ENCODE measurements at places on chromosomes 1 and 21. TPM values are rescaled to one million over a fixed set of nuclear protein-coding genes. Genes with fewer than 3 reads are reported as not detected.
A peak's percentile ranks its signal among the peaks of the same experiment; 100 is the strongest.

The CHAF1B gene
- total RNA-seq: 26.1 TPM

DNA sequence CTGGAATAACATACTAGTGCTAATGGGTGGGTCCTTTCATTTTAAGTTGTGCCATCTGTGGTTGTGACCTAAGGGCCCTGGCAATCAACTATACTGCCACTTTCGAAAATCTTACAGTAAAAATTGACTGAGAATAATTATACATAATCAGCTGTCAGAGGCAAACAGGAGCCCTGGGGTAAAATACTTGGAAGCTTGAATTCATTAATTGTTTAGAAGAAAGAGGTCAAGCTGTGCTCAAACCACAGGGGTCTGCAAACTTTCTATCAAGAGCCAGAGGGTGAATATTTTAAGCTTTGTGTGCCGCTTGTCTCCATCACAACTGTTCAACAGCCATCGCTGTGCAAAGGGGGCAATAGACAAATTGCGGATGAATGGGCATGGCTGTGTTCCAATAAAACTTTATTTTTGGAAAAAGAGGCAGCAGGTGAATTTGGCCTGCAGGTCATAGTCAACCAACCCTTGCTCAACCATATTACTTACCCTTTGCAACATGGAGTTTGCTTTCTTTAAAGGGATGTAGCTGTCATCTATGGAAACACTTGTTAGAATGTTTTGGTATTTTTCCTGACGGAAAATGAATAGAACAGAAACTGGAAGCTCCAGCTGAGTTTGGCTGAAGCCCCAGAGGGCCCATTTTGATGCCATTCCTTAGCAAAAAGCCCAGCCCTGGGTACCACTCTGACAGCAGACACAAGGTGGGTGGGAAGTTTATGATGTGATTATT, 35.7 kb upstream of the USP1 start:
- H3K4me1 ChIP-seq: no peaks in the 10 kb centered on the region
- no peaks in the 10 kb centered on the region for H3K27me3 ChIP-seq
- H3K4me3 ChIP-seq: no peak overlapping the region

- no peak overlapping the region for H3K4me3 ChIP-seq
- no peak for DNase-seq
- H3K27me3 ChIP-seq: peaks cover 9% of the 10 kb centered on the region
- H3K27ac ChIP-seq: no peak overlapping the region
- H3K36me3 ChIP-seq: no peaks in the 10 kb centered on the region
Measured at GRCh38 chr1:53562291-53562980, 103.2 kb downstream of the DMRTB1 start.

- H3K27ac ChIP-seq: no peak overlapping the region
- peaks cover 29% of the 10 kb centered on the region for H3K27me3 ChIP-seq
- H3K4me3 ChIP-seq: no peak overlapping the region
- H3K4me1 ChIP-seq: no peaks in the 10 kb centered on the region
- DNase-seq: no peak
Measured at GRCh38 chr1:34018285-34018684, 146.7 kb downstream of the CSMD2 start.

DNA sequence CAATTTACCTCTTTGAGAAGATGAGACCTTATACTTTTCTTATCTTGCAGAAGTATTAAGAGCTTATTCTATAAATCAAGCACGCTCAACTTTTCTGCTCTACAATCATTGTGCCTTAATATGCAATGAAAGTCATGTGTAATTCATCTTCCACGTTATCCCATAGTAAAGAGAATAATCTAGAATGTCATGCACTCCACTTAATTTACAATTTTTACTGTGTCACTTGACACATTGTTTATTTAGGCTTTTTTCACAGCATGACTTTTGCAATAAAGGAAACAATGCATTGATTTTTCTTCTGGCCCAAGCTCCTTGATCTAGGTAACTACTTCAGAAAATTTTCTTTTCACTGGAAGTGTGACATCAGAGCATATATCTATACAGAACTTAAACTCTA, 290.9 kb downstream of the HHIPL2 start:
- H3K4me3 ChIP-seq: no peak overlapping the region
- H3K4me1 ChIP-seq: no peaks in the 10 kb centered on the region
- H3K36me3 ChIP-seq: no peaks in the 10 kb centered on the region
- no peak for DNase-seq
- H3K27me3 ChIP-seq: no peaks in the 10 kb centered on the region

- H3K4me1 ChIP-seq: peaks cover 6% of the 10 kb centered on the region
- no peaks in the 10 kb centered on the region for H3K36me3 ChIP-seq
- H3K27me3 ChIP-seq: no peaks in the 10 kb centered on the region
- no peak for DNase-seq
- H3K4me3 ChIP-seq: no peak overlapping the region
Measured at GRCh38 chr21:45824546-45825215, 156.9 kb upstream of the COL6A1 start.

DNA sequence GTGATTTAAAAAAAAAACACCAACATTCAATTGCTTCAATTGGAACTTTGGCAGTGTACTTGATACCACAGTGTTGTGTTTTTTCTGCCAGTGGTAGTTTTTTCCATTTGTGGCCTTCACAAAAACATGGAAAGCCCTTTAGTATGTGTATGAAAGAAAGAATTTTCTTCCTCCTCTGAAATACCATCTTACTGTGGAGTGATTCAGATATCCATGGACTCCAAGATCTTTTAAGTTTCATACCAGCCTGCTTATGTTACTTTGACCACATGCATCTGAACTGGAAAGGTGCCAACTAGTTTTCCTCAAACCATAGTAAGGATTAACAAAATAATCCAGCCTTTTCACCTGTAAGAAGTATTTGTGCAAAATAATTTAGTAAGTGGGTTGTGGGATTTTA, 3.4 kb downstream of the PPP2R5A start:
- peaks cover 47% of the 10 kb centered on the region for H3K4me1 ChIP-seq
- no peak overlapping the region for H3K4me3 ChIP-seq
- no peaks in the 10 kb centered on the region for H3K36me3 ChIP-seq
- DNase-seq: no peak

- DNase-seq: peak; percentile 64
- H3K27me3 ChIP-seq: no peaks in the 10 kb centered on the region
- H3K4me1 ChIP-seq: peaks cover 27% of the 10 kb centered on the region
- H3K4me3 ChIP-seq: no peak overlapping the region
- H3K36me3 ChIP-seq: no peaks in the 10 kb centered on the region
Measured at GRCh38 chr1:16009030-16009460, 5.0 kb downstream of the SRARP start.

DNA sequence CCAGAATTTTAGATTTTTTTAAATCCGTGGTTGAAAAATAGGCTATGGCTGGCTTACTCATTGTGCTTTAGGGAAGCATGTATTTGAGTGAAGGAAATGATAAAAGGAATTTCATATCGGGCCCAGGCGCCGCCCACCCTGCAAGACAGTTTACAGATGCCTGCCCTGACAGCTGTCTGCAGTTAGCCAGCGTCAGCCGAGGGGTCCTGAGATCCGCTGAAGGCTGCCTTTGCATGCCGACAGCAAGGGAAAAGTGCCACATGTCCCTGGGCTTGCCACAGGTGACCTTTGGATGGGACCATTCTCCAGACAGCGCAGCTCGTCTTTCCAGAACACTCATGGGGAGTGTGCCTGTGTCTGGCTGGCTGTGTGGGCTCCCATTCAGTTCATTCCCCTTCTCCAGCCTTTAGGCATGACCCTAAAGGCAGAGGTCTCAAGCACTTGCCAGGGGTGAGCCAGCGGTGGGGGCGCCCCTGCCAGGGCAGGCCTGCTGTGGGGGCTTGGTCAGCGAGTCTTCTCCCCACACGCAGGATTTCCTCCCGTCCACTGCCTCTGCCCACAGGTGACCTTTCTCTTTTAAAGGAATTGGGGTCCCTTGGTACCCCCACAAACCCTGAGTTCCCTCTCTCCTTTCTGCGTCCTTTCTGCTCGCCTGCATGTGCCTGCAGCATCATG, 46.1 kb upstream of the TRAPPC10 start:
- no peak overlapping the region for H3K4me3 ChIP-seq
- H3K4me1 ChIP-seq: no peaks in the 10 kb centered on the region
- H3K27me3 ChIP-seq: no peaks in the 10 kb centered on the region
- no peak for DNase-seq

Data from HCT116 (cell line).